ENCODE measurements at places on chromosomes 2 and 18.

- no peak for DNase-seq
These were observed 17.1 kb upstream of the CACNB4 start for GRCh38 chr2:152115952-152116351.

DNA sequence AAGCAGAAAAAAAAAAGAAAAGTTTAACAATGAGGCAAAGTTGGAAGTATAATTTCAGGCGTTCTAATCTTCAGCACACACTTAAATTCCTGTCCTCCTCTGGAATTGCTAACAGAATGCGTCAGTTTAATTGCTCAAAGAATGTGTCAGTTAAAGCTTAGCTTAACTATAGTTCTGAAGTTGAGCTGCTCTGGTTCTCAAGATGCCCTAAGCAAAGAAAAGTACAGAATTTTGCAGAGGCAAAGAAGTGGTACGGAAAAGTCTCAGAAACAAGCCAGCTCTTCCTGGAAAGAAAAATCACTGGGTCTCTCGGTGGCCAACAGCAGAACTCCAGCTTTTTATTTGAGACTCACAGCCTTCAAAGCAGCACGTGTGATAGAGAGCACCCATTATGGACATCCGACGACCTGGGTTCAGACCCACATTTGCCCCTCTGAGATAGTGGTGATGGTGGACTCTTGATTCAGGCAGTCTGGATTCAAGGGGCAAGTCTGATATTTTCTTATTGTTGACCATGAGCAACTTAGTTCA, 22.2 kb upstream of the MYO3B start:
- DNase-seq = no peak

DNA sequence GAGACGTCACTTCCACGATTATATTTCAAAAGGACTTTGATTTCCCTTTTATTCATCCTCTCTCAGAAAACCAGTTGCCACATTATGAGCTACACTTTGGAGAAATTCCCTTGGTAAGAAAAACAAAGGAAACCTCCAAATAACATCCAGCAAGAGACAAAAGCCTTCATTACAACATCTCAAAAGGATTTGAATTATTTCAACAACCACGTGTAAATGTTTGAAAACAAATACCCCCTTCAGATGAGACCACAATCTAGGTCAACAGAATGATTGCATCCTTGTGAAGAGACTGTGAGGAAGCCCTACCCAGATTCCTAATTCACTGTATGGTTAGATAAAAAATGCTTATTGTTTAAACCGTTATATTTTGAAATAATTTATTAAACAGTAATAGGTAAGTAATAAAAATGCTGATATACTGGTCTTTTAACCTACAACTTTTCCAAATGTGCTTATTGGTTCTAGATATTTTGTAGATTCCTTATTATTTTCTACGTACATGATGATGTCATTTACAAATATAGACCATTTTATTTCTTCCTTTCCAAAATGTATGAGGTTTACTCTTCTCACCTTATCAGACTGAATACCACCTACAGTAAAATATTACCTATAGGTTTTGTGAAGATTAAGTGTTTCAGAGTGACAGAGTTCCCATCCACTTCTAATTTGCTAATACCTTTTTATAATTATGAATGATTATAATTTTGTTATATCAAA, 922.7 kb upstream of the CHAC2 start:
- no peak for DNase-seq

DNA sequence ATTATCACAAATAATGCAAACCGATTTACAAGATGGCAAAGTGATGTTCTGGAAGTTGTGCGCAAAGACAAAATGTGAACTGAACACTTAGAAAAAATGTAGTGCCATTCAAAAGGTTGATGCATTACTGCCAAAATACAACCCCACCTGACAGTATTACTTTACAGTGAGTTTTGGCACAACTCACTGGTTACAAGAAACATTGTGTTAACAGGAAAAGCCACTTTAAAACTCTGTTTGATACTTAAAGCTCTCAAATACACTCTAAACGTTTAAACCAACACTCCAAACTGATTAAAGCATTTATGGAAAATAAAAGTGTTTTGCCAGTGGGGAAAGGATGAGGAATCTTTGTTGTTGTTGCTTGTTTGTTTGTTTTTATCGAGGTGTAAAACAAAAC, 173.4 kb upstream of the SATB2 start:
- DNase-seq = no peak

DNA sequence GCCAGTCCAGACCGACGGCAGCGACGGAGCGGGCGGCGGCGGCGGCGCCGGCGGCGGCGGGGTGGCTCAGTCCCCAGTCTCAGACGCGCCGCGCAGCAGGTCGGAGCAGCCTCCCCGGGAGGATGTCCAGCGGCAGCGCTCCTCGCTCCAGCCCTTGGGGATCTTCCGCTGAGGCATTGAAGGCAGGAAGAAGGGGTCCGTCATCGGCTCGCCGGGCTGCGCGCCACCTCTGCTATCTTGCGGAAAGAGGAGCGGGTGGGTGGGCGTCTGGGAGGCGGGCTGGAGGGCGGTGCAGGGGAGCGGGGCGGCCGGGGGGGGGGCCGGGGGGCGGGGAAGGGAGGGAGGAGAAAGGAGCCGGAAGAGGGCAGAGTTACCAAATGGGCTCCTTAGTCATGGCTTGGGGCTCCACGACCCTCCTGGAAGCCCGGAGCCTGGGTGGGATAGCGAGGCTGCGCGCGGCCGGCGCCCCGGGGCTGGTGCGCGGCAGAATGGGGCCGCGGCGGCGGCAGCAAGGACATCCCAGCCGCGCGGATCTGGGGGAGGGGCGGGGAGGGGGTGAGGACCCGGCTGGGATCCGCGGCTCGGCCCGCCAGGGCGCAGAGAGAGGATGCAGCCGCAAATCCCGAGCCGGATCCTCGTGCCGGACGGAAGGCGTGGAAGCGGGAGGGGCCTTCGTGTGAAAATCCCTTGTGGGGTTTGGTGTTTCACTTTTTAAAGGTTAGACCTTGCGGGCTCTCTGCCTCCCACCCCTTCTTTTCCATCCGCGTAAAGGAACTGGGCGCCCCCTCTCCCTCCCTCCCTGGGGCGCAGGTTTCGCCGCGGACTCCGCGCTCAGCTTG, at the start of gene NETO1:
TSS of gene NETO1 (minus strand) at position 242 of the 839 bp plus-strand sequence. CDS start 696 bp downstream, outside the sequence.
- DNase-seq = no peak

- no peak for DNase-seq
These were observed 98.7 kb upstream of the POU3F3 start for GRCh38 chr2:104755026-104755878.

Measured in CD4-positive, alpha-beta T cell treated with Interleukin-12 subunit alpha and Interleukin-12 subunit beta, for 1 hour (primary cell).